Subcutaneous preadipocyte (primary cell): ENCODE measurements at places on chromosomes 5 and 9. TPM values are rescaled to one million over a fixed set of nuclear protein-coding genes. Genes with fewer than 3 reads are reported as not detected.

ARL14EPL gene
- 0.20 TPM in 1 of 2 replicates, not detected in the other for total RNA-seq

FAM200C gene
- total RNA-seq: 2.9 and 3.9 TPM in 2 replicates

SLC36A1 gene
- total RNA-seq: 11.1 and 12.1 TPM in 2 replicates

ZFP2 gene
- 0.20 and 0.37 TPM in 2 replicates for total RNA-seq

CMYA5 gene
- total RNA-seq: 0.59 and 1.8 TPM in 2 replicates

SLC36A2 gene
- total RNA-seq: not detected in 2 replicates

FCN1 gene
- not detected in 2 replicates for total RNA-seq

SLC31A2 gene
- 15.6 and 22.8 TPM in 2 replicates for total RNA-seq

MARVELD2 gene
- total RNA-seq: under 0.01 and 2.0 TPM in 2 replicates

GPR150 gene
- total RNA-seq: 0.20 and 0.37 TPM in 2 replicates

ELAVL2 gene
- under 0.01 TPM in 1 of 2 replicates, not detected in the other for total RNA-seq

PAEP gene
- total RNA-seq: not detected in 2 replicates

ZNF608 gene
- total RNA-seq: 11.5 and 13.2 TPM in 2 replicates

TUSC1 gene
- 7.4 and 9.2 TPM in 2 replicates for total RNA-seq

PIGO gene
- 12.1 and 15.1 TPM in 2 replicates for total RNA-seq
